ENCODE measurements at places on chromosomes 2 and 18.

GRCh38 chr2:214808981-214809750 is at the start of gene BARD1:
BARD1 (minus strand) TSS chr2:214809683; CDS start chr2:214809569, 114 bp downstream.
- peak; percentile 73 for DNase-seq

GRCh38 chr2:136357007-136357380 is 239.0 kb upstream of the CXCR4 start:
- no peak for DNase-seq

GRCh38 chr2:58640042-58640441 is 398.9 kb upstream of the FANCL start:
- DNase-seq, result no peak

DNA sequence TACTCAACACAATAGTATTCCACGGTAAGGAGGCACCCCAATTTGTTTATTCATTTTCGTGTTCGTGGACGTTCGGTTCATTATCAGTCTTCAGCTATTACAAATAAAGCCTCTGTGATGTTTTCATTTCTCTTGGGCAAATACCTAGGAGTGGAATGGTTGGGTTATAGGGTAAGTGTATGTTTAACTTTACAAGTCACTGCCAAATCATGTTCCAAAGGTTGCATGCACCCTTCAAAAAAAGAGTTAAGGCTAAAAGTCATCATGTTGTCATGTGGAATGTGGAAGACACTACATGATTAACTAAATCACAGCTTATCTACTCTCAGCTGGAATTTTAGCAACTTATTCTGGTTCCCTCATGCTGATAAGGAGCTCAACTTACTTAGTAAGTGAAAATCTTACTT is 15.8 kb downstream of the INO80C start:
- no peak for DNase-seq

DNA sequence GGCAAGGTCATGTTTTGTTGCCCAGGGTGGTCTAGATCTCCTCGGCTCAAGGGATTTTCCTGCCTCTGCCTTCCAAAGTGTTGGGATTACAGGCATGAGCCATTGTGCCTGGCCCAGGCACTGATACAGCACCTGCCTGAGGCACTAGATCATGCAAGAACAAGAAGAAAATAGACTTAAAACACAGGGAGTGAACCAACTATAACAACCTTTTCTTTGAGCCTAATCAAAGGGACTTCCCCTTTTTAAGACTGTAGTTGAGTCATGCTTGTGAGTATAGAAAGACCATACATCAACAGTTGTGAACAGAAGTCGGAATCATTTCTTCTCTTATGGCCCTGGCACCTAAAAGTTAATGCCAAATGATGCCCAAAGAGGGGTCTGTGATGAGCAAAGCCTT is 47.9 kb upstream of the MAPRE2 start:
- DNase-seq, result peak; percentile 15

Measured in inflammatory macrophage (primary cell).